ENCODE measurements at places on chromosomes 2 and 18.

DNA sequence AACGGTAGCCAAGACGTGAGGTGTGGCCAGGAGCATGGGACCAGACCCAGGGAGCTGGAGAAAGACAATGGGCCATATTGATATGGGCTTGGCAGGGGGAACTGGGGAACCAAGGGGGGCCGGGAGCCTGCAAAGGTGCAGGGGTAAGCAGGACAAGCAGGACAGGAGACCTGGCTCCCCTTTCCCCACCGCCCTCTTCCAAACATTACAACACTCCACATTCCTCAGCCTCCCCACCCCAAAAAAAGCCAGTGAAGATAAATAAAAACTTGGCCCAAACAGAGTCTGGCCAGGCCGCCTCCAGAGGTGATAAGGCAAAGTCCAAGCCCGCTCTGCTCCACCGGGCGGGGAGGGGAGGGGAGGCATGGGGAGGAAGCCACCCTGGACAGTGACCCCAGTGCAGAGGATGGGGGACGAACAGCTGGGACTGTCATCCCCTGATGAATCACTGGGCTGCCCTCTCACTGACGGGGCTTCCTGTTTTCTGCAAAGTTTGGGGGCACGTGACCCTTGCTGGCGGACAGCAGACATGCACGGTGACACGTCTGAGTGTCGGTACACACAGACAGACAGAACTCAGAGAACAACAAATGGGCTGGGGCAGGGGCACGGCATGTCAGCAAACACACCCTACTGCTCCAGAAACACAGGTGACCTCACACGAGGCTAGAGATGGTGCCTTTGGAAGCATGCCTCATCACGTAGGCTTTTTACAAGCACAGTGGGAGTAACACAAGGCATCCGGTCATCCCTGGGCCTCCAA is 100.2 kb downstream of the TNS1 start:
- peak; percentile 67 for DNase-seq

- no peak for DNase-seq
These were observed 2.0 kb downstream of the PHLPP1 start for GRCh38 chr18:62717169-62717924.

- DNase-seq: no peak
These were observed 71.3 kb downstream of the CTIF start for GRCh38 chr18:48609820-48610815.

- DNase-seq: no peak
These were observed 9.6 kb upstream of the DPYSL5 start for GRCh38 chr2:26838121-26838906.

- DNase-seq: no peak
These were observed 71.4 kb upstream of the ITGB6 start for GRCh38 chr2:160271171-160272086.

DNA sequence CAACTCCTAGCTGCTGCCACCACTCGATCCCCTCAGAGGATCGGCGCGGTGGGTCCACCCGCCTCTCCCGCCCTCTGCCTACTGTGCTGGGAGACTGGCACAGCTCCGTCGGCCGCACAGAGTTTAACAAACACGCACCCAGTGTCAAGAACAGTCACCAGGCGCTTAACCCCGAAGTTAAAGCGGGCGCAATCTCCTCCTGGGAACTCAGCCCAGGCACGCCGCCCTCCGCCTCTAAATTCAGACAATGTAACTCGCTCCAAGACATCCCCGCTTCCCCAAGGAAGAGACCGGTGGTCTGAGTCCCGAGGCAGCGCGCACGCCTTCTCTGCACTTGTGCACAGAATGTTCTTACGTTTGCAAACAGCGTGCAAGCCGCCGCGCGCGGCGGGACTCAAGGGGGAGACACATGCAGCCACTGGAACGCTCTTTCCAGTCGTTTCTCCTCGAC is 533 bp downstream of the CXCR4 start:
- DNase-seq: no peak

- no peak for DNase-seq
These were observed 152.5 kb upstream of the AQP4 start for GRCh38 chr18:27017901-27018500.

GRCh38 chr18:48134609-48135008 is 204.2 kb upstream of the SMAD2 start:
- DNase-seq: no peak

DNA sequence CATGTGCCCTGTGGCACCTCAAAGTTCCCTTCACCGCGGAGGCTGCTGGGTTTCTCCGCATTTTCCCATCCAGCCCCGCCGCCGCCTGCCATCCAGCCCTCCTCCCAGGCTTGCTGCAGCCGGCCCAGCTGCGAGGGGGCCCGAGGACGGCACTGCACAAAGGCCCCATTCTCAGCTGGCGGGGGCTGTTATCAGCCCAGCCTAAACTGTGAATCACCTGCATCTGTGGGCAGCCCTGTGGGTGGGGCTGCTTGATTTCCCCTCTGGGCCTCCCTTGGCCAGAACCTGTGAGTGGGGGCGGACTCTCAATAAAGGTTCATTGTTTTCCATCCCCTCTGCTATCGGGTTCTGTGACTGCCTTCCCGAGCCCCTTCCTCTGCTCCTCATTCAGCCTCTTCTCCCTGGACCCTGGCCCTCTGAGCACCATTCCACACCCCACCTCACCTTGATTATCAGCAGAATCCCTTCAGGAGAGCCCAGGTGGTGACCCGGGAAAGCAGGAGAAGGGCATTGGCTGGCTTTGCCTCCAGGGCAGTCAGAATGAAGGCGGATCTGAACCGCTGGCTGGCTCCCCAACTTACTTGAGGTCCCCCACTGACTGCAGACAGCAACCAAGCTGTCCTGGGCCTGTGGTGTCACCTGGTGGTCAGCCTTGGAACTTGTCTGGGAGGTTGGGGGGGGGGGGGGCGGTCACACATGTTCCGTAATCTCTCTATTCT is 204.5 kb downstream of the ZFP36L2 start:
- no peak for DNase-seq

GRCh38 chr2:45826884-45827635 is 175.6 kb downstream of the PRKCE start:
- DNase-seq: no peak

GRCh38 chr2:129056959-129057317 is 738.3 kb upstream of the HS6ST1 start:
- DNase-seq: no peak

- no peak for DNase-seq
These were observed 1.9 kb downstream of the SPAG16 start for GRCh38 chr2:213286161-213286560.

DNA sequence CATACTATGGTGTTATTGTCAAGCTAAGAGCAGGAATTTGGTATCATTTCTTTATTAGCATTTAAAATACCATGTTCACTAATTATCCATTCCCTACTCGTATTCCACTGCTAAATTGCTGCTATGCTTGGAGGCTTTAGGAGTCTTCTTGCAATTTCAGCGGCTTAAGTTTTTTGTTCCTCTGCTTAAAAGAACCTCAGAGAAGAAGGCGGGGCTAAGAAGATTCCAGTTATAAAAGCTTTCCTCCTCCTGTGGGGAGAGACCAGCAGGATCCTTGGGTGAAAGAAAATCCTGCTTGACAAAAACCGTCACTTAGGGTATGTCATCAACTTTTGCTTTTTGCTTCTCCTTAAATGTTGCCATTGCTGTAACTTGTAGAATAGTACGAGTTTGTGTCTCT is at the start of gene TRPM8:
Gene TRPM8, plus strand, starts transcription at position 258 of the 400 bp plus-strand sequence. CDS start 9,165 bp downstream, outside the sequence.
- no peak for DNase-seq

GRCh38 chr18:13372531-13372951 is 154.0 kb downstream of the LDLRAD4 start:
- no peak for DNase-seq

- no peak for DNase-seq
These were observed 135.7 kb upstream of the NFATC1 start for GRCh38 chr18:79260023-79260422.

- DNase-seq: no peak
These were observed 28.3 kb downstream of the MYO7B start for GRCh38 chr2:127563458-127564428.

DNA sequence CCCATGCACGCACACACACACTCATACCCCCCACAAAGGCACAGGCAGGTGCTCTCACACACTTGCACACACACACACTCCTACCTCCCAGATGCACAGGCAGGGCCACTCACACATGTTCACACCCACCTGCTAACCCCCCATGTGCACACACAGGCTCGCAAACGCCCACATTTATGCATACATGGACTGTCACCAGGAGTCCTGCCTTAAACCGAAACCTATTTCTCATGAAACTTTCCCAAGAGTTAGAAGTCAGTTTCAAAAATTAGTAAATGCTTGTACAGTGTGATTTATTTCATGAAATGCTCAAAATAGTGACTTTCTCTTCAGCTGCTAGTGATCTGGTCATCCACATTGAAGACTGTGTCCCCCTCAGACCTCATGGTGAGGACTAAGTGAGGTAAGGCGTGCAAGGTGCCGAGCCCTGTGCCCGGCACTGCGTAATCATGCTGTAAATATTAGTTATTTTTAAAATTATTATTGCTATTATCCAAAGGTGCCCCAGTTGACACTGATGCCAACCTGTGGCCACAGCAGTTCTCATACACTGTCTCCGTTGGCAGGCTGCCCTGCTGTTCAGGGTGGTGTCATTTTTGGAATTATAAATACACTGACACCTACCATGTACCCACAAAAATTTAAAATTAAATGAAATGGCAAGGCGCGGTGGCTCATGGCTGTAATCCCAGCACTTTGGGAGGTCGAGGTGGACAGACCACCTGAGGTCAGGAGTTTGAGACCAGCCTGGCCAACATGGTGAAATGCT is 12.4 kb downstream of the CNNM4 start:
- DNase-seq: no peak

GRCh38 chr18:8937160-8938094 is 165.1 kb upstream of the NDUFV2 start:
- DNase-seq: no peak

DNA sequence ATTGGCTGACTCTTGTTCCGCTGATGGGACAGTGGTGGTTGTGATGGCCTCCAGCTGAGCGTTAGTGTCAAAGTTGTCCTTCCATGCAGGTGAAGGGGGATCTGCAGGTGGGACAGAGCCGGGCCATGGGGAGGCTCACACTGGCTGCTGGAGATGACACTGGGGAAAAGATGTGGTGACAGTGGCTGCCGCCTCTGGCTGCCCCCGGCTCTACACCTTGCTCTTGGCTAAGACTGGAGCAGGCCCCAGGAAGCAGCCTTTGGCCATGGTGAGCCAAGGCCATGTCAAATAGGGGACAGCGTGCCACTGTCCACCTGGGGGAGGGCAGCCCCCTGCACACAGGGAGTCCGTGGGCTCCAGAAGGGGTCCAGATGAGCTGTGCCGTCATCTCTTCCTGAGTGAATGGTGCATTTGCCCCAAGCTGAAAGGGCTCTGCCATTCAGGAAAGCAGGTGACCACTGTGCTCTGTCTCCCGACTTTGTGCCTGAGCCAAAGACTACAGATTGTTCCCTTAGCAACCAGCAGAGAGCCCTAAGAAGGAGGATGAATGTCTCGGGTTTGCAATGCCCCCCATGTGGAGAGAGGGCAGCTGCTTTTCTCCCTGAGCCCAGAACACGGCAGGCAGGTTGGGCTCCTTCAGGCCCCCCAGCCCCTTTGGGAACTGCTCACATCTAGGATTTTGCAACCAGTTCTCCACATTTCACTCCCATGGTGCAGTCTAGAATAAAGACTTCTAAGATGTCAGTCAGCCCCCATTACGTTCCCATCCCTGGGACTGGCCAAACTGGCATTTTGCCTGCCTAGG is 79.1 kb upstream of the BCL2L11 start:
- DNase-seq: no peak

DNA sequence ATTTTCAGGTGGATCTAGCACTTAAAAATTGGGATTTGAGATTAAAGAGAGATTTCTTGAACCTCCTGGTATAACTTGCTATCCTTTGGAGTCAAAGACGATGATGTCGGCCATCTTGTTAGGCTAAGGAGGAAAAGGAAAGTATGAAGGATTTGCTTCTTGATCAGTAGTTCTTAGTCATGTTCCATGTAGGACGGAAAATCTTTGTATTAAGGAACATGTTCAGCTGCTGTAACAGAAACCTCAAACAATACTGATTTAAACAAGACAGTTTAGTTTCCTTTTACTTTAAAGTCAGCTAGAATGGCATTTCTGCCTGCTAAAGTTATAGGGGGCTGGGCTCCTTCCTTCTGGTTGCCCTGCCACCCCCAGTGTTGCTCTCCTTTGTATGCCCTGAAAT is 56.4 kb upstream of the MGAT5 start:
- no peak for DNase-seq

- no peak for DNase-seq
These were observed 79.7 kb upstream of the MAP4K4 start for GRCh38 chr2:101617796-101618195.

DNA sequence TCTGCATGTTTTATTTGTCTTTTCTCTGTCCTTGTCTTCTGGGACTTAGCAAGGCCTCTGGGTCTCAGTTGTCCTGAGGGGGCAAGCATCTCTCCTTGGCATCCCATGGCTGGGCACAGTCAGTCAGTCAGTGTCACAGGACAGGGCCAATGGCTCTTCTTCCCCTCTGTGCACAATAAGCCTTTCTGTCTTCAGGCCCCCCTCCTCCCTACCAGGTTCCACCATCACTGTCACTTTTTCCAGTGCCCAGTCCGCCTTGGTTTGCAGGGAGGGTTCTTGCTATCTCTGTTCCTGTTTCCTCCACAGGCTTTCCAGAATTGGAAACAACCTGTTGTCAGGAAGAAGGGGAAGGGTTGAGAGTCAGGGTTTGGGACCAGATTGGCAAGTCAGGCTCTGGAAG is 1.7 kb upstream of the VAMP5 start:
- DNase-seq: no peak

GRCh38 chr2:78941751-78942150 is 83.8 kb upstream of the REG3G start:
- no peak for DNase-seq

DNA sequence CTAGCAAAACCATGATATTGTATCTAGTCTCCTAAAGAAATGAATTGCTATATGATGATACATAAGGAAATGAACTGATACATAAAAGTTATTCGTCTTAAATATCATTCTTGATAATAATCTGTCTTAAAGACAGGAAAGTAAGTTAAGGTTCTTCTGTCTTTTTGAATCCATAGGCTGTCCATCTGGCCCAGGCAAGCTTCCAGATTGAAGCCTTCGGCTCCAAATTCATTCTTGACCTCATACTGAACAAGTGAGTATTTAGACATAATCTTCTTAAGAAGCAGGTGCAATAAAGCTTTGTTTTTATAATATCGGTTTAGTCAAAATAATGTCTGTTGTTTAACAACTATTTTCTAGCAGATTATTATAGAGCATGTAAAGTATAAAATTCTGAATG is 37.7 kb downstream of the ADAM23 start:
- no peak for DNase-seq

GRCh38 chr2:169895294-169895985 is 68.2 kb downstream of the UBR3 start:
- DNase-seq: no peak

GRCh38 chr2:143840601-143841000 is 679.3 kb downstream of the ZEB2 start:
- DNase-seq: no peak

DNA sequence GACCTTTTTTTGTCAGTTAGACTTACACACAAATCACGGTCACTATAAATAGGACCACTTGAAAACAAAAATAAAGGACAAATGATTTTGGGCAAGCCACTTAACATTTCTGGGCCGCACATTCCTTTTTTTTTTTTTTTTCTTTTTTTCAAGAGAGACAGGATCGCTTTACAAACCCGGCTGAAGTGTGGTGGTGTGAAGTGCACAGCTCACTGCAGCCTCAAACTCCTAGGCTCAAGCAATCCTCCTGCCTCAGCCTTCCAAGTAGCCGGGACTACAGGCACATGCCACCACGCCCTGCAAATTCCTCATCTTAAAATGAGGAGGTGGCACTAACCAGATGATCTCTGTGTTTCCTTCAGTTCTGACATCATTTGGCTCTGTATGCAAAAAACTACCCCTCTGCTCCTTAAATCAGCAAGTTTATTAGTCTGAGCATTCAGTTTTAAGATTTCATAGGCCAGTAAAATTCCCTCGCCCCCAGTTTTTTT is 28.3 kb upstream of the MRO start:
- no peak for DNase-seq
